SJSA1 (cell line): ENCODE measurements at places on chromosomes 4 and X. TPM values are rescaled to one million over a fixed set of nuclear protein-coding genes. Genes with fewer than 3 reads are reported as not detected.

- H3K4me3 ChIP-seq = no peak overlapping the region
- no peak for DNase-seq
Measured at GRCh38 chr4:735583-735982, 30.0 kb downstream of the PCGF3 start.

- H3K4me3 ChIP-seq = no peak overlapping the region; the same call in 1 of the 2 replicates
- H3K27ac ChIP-seq = no peak overlapping the region
- H3K36me3 ChIP-seq = no peaks in the 10 kb centered on the region
- no peaks in the 10 kb centered on the region for H3K27me3 ChIP-seq
- peaks cover 8% of the 10 kb centered on the region for H3K4me1 ChIP-seq
Measured at GRCh38 chrX:13654116-13654515, 1.2 kb downstream of the TCEANC start.

The C4orf54 gene
- 0.25 and 0.63 TPM in 2 replicates for total RNA-seq

- H3K27me3 ChIP-seq = no peaks in the 10 kb centered on the region
- H3K4me1 ChIP-seq = peaks cover 14% of the 10 kb centered on the region
- H3K36me3 ChIP-seq = no peaks in the 10 kb centered on the region
- DNase-seq = no peak
- H3K4me3 ChIP-seq = no peak overlapping the region
Measured at GRCh38 chrX:134580907-134581306, 77.4 kb downstream of the PLAC1 start.

GRCh38 chr4:184094532-184095159 lies 123.0 kb downstream of the ENPP6 start:
- H3K36me3 ChIP-seq = no peaks in the 10 kb centered on the region
- H3K4me1 ChIP-seq = no peaks in the 10 kb centered on the region
- no peak for DNase-seq
- no peak overlapping the region for H3K27ac ChIP-seq
- no peaks in the 10 kb centered on the region for H3K27me3 ChIP-seq

GRCh38 chr4:139576219-139576618 lies 20.2 kb upstream of the SETD7 start:
- H3K36me3 ChIP-seq = no peaks in the 10 kb centered on the region
- H3K27me3 ChIP-seq = no peaks in the 10 kb centered on the region
- no peak for DNase-seq
- H3K4me3 ChIP-seq = no peak overlapping the region

GRCh38 chr4:2281575-2282343 lies 19.9 kb upstream of the MXD4 start:
- no peaks in the 10 kb centered on the region for H3K4me1 ChIP-seq
- H3K4me3 ChIP-seq = no peak overlapping the region
- H3K27me3 ChIP-seq = no peaks in the 10 kb centered on the region
- no peak overlapping the region for H3K27ac ChIP-seq
- no peaks in the 10 kb centered on the region for H3K36me3 ChIP-seq

- peak; percentile 19 for DNase-seq
- H3K27ac ChIP-seq = no peak overlapping the region
- H3K4me1 ChIP-seq = no peaks in the 10 kb centered on the region
- H3K36me3 ChIP-seq = no peaks in the 10 kb centered on the region
Measured at GRCh38 chr4:173301518-173302201, 32.5 kb downstream of the HMGB2 start.

The SPIN2A gene
- total RNA-seq = 0.13 TPM in 1 of 2 replicates, not detected in the other

DNA sequence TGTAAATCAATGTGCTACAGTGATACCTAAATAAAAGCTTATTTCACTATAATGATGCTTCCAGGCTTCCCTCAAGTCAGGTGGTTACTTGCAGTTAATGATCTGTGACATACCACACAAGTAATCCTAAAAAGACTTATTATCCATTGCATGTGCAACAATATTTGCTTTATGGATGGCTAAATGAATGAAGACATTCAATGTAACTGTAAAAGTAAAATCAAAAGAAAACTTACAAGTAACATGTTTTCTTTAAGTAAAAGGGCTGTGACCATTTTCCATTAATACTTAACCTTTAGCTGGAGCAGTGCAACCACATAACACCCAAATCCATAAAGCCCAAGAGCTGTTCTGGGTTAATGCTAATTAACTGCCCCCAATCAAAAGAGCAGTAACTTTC lies 42.6 kb downstream of the RAB28 start:
- no peak overlapping the region for H3K4me3 ChIP-seq
- H3K27ac ChIP-seq = no peak overlapping the region
- no peaks in the 10 kb centered on the region for H3K27me3 ChIP-seq
- no peaks in the 10 kb centered on the region for H3K4me1 ChIP-seq
- H3K36me3 ChIP-seq = no peaks in the 10 kb centered on the region

GRCh38 chrX:105653891-105654290 lies 168.4 kb upstream of the NRK start:
- no peak for DNase-seq
- H3K36me3 ChIP-seq = no peaks in the 10 kb centered on the region
- no peak overlapping the region for H3K4me3 ChIP-seq
- no peaks in the 10 kb centered on the region for H3K4me1 ChIP-seq
- H3K27me3 ChIP-seq = no peaks in the 10 kb centered on the region

The CSN1S1 gene
- total RNA-seq = not detected in 2 replicates

- no peak for DNase-seq
- H3K4me3 ChIP-seq = no peak overlapping the region
- H3K27ac ChIP-seq = no peak overlapping the region
- no peaks in the 10 kb centered on the region for H3K27me3 ChIP-seq
Measured at GRCh38 chr4:86961605-86962295, 26.9 kb downstream of the AFF1 start.

DNA sequence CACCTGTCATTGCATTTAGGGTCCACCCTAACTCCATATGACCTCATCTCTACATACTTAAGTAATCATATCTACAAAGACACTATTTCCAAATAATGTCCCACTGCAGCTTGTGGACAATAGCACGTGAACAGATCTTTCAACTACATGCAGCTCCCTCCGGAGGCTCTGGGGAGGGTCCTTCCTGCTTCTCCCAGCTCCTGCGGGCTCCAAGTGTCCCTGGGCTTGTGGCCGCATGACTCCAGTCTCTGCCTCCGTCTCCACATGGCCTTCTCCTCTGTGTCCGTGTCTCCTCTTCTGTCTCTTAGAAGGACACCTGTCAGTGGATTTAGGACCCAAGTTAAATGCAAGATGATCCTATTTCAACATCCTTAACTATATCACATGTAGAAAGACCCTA lies 52.7 kb downstream of the ASMT start:
- H3K27me3 ChIP-seq = no peaks in the 10 kb centered on the region
- no peak overlapping the region for H3K4me3 ChIP-seq
- no peaks in the 10 kb centered on the region for H3K4me1 ChIP-seq
- H3K27ac ChIP-seq = no peak overlapping the region

GRCh38 chr4:17709763-17710068 lies 71.7 kb downstream of the FAM184B start:
- H3K4me3 ChIP-seq = no peak overlapping the region
- H3K36me3 ChIP-seq = no peaks in the 10 kb centered on the region
- no peak overlapping the region for H3K27ac ChIP-seq
- H3K27me3 ChIP-seq = no peaks in the 10 kb centered on the region
- DNase-seq = no peak

DNA sequence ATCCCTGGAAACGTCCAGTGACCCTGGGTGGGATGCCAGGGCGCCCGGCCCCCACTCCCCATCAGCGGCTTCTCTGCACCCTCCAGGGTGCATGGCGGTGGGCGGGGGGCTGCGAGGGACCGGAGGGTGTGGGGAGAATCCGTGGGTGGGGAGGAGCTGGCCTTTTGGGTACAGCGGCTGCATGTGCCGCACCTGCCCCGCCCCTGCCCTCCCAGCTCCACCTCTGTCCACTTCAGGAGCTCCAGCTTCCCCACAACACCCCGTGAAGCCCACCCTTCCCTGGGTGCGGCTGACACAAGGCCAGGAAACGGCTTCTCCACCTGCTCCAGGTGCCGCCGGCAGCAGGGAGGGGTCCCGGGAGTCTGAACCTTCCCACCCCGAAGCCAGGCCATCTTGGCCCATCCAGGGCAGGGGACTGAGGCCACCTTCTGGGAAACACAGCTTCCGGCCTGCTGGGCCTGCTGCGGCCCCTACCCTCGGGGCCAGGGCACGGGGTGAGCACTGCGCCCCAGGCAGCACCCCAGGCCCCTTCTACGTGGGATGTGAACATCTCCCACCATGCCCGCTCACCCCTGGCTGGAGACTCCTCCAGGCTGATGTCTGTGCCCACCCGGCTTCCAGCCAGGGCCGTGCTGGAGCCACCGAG lies 34.6 kb downstream of the CPLX1 start:
- H3K4me1 ChIP-seq = no peaks in the 10 kb centered on the region
- H3K4me3 ChIP-seq = no peak overlapping the region
- no peak overlapping the region for H3K27ac ChIP-seq
- peaks cover 13% of the 10 kb centered on the region for H3K27me3 ChIP-seq

DNA sequence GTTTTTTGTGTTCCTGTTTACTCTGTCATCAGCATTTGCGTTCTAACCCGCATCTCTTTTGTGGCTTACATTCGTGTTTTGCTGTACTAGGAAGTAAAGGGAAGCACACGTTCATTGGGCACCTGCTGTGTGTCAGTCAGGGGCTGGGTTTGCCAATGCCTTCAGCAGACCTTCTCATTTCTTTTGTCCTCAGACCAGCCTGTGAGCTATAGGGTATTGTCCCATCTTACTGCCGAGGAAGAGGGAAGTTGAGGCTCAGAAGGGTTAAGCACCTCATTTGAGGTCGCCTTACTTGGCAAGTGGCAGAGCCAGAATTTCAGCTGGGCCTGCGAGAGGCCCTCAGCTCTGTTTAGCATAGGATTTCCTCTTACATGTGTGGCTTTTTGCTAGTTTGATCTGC lies 8.7 kb downstream of the TBC1D14 start:
- H3K4me3 ChIP-seq = no peak overlapping the region
- H3K27ac ChIP-seq = no peak overlapping the region
- H3K27me3 ChIP-seq = no peaks in the 10 kb centered on the region
- H3K36me3 ChIP-seq = no peaks in the 10 kb centered on the region
- DNase-seq = no peak
